ENCODE measurements at places on chromosomes 5 and 9. TPM values are rescaled to one million over a fixed set of nuclear protein-coding genes. Genes with fewer than 3 reads are reported as not detected.

Gene LCN6
- total RNA-seq, result 13.0 TPM

Gene PIP5K1B
- 62.8 TPM for total RNA-seq

Gene PCDHB4
- total RNA-seq, result 1.7 TPM

DNA sequence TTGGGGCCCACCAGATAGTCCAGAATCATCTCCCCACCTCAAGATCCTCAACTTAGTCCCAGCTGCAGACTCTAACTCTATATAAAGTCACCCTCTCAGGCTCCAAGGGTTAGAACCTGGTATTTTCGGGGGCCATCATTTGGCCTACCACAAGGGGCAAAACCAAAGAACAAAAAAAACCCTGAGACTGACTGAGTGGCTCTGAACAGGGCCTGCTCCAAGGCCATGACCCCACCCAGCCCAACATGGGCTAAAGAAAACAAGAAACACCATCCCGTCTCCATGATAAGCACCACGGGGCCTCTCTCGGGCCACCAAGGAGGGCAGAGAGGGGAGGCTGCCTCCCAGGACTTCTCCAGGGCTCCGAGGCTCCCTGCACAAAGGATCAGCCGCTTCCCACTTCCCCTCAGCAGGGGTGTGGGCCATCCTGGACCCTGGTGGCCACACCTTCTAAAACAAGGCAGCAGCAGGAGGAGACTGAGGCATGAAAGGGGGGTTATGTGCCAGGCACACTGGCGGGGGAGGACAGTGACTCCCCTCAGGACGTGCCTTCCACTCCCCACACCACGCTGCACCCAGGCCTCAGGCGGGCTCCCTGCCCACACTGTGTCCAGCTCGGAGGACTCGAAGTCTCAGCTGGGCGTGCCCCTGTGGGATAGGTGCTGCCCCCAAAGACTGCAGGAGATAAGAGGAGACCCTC lies 51.5 kb downstream of the SEMA4D start:
- no peak for DNase-seq

Data from Right ventricle myocardium superior (tissue), 1 donor.